ENCODE measurements at places on chromosomes 2 and 18.
A peak's percentile ranks its signal among the peaks of the same experiment; 100 is the strongest.

GRCh38 chr18:52992041-52992440, 652.0 kb downstream of the DCC start:
- DNase-seq: no peak

- peak; percentile 19 for DNase-seq
Observed at GRCh38 chr2:207528980-207529329, 807 bp upstream of the CREB1 start.

GRCh38 chr2:116145031-116145430, 1669.5 kb upstream of the DDX18 start:
- peak; percentile 87 for DNase-seq

DNA sequence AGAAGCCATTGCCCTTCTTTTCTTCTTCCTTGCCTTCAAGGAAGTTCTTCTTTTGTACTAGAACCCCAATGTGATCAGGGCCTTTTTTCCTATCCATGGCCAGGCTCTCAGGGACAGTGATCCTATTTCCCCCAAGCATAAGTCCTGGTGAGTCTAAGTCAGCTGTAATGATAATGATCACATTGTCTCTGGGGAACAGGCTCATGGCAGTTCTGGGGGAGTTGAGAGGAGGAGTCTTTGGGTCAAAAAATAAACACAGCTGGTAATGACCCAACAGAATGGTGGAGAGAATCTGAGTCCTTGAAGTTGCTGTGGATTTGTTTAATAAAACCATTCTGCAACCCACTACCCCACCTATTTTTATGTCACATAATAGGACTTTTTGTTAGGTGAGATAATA, 96.6 kb downstream of the SOCS6 start:
- no peak for DNase-seq

DNA sequence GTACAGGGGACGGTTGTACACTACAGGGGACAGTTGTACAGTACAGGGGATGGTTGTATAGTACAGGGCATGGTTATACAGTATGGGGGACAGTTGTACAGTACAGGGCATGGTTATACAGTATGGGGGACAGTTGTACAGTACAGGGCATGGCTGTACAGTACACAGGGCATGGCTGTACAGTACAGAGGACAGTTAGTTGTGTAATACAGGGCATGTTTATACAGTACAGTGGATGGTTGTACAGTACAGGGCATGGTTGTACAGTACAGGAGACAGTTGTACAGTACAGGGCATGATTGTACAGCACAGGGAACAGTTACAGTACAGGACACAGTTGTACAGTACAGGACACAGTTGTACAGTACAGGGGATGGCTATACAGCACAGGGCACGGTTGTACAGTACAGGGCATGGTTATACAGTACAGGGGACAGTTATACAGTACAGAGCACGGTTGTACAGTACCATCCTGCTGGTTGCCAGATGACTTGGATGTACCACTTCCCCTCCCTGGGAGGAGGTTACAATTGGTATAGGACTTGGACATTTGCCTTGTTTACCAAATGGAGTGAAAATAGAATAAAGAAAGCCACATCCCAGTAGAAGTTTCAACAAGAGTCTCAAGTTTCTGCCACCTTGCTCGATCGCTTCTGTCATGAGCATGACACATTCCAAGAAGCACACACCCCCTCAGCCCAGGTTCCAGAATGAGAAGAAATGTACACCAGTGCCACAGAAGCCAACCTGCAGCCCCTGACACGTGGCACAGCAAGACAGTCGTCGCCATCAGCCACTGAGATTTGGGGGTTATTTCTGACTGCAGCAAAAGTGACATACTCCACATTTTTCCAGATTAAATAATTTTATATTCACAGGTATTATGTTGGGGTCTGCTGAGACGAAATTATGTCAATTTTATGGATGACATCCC, 16.0 kb downstream of the CYRIA start:
- no peak for DNase-seq

DNA sequence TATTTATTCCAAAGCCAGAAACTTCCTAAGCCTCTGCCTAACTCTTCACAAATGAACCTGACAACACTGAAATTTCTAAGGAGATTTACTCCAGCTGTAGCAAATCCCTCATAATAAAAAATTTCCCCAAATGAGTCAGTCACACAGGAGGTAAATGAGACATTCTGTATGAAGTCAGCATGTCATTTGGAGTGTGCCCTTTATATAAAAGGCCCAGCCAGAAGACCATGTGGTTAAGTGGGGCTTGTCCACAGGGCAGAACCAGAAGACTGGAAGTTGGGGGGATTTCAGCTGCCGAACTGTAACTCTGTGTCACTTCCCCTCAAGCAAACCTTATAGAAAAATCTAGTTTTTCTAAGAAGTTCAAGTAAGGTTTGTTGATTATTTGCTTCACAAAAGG, 30.2 kb downstream of the NRP2 start:
- no peak for DNase-seq

- DNase-seq: no peak
Observed at GRCh38 chr2:38744399-38744780, 6.8 kb downstream of the SRSF7 start.

- no peak for DNase-seq
Observed at GRCh38 chr2:176427549-176427948, 158.3 kb downstream of the MTX2 start.

- DNase-seq: no peak
Observed at GRCh38 chr2:206915121-206915520, 24.2 kb upstream of the CPO start.

DNA sequence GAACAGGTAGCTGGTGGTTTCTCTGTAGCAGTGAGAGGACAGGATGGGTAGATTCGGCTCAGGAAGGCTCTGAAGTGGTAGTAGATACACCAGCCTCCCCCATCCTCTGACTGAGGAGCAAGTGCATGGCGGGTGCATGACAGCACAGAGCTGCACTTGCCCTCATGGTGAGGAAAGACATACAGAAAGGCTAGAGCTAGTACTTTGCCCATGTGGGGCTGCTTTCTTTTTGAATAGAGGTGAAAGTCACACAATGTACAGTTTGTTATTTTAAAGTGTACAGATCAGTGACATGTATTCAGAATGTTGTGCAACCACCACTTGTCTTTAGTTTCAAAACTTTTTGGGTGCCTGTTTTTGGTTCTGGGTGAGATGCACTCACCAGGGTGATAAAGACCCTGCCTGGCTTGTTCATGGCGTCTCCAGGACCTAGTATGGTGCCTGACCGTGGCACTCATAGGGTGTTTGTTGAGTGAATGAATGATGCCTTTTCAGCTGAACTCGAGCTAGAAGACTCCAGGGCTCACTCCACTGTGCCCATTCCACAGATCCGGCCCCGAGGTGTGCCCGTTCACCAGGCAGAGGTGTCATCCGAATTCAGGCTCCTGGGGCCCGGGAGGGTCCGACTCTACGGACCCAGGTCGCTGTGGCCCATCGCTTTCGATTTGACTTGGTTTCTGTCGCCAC, 421 bp upstream of the VAMP5 start:
- DNase-seq: no peak

GRCh38 chr18:21398121-21398520, 156.1 kb downstream of the GREB1L start:
- DNase-seq: no peak

GRCh38 chr2:3459185-3460015, 59.9 kb downstream of the ADI1 start:
- no peak for DNase-seq

DNA sequence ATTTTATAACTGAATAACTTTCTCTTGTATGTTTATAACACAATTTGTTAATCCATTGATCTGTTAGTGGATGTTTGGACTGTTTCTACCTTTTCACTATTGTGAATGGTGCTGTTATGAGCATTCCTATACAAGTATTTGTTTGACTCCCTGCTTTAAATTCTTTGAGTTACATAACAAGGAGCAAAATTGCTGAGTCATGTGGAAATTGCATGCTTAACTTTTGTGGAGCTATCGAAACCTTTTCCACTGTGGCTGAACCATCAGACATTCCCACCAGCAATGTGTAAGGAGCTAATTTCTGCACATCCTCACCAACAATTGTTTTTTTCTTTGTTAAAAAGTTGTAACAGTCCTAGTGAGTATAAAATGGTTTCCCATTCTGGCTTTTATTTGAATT, 415.5 kb downstream of the CBLN2 start:
- DNase-seq: no peak

GRCh38 chr2:96249654-96250053, 16.1 kb downstream of the TMEM127 start:
- DNase-seq: no peak

GRCh38 chr2:237418300-237418699, 4.3 kb upstream of the COL6A3 start:
- DNase-seq: no peak

DNA sequence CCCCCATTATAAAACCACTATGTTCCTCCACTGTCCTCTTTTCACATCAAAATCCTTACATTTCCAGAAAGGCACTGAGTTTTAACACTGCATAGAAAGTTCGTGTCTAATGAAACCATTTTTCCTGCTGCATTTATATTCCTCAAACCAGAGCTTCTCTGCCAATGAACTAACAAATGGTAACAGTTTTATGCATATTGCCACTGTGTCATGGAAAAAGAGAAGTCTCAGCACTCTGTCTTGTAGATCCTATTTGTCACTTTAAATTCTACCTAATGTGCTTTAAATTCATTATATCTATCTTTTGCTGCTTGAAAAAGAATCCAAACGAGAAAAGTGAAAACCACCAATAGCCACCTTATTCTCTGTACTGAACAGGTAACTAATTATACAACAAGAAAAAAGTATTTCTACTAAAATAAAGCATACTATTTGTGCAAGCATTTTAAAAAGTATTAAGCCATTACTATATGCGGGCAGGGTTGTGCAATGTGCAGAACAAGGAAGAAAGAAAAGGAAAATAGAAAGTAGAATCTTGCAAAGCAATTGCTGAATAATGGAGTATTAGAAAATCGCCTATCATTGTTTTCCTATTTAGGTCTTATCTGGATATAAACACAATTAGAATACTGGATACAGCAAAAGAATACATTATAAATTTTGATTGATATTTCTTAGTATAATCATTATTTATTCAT, 328.9 kb downstream of the ZEB2 start:
- no peak for DNase-seq

GRCh38 chr2:178859730-178860129, 52.5 kb upstream of the TTN start:
- DNase-seq: no peak

DNA sequence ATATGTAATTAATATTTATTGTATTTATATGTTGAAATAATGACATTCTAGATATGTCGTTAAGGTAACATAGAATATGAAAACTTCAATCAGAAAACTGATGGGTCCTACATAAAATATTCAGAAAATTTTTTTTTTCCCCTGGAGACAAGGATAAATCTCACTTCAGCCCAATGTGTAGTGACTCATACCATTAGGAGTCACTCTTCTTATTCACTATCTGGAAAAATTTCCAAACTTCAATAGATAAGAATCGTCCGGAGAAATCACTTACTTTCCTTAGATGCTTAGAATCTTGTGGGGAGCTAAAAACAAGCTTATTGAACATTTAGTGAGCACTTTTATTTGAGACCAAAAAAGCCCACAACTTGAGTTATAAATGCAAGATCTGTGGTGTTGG, 4.6 kb downstream of the SERPINB13 start:
- DNase-seq: no peak

DNA sequence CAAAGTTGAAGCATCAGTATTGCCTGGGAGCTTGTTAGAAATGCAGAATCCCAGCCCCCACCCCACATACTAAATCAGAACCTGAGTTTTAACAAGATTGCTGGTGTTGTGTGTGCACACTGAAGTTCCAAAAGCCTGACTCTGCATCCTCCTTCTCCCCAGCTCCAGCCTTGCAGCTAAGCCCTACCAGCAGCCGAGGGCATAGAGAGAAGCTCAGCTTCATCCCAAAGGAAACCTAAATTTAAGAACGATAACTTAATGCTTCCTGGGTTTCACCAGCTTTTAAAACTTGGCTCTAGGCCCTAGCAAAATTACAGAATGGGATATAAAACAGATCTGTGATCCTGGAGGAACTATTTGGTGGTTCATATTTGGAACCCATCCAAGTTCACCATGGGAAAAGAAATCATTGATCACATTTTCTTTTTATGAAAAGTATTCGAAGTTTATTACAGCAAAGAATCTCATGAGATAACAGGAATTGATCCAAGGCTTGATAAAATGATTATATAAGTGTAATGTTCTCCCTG, 11.1 kb downstream of the SMYD1 start:
- DNase-seq: no peak

DNA sequence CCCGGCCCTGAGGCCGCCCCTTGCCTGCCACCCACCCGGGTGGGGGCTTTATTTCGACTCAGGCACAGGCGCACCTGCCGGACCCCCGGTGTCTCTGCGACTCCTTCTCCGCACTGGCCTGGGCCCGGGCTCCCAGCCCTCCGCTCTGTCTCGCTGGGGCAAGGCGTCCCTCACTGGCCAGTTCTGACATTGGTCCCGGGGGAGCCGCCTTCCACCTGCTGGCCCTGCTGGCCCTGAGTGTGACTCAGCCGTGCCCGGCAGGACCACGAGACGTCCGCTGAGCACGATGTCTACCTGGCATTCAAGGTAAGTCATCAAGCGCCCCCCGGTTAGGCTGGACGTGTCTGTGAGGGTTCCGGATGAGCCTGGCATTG, 131.5 kb upstream of the CTDP1 start:
- DNase-seq: no peak

DNA sequence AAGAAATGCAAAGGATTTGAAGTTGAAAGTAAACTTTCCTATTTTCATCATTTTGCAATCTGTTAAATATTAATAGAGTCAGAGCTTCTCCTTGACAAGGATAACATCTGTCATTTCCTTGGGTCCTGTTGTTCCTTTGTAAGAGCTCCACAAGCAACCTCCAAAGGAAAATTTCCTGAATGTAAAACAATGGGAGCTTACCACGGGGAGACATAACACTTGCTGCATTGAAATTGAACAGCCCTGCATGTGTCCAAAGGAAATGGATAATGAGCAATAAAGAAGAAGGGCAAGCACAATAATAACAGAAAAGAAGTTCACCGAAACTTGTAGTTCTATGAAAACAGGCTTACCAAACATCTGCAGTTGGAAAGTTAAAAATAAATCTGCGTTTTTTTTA, 42.0 kb upstream of the SCG2 start:
- DNase-seq: peak; percentile 80

DNA sequence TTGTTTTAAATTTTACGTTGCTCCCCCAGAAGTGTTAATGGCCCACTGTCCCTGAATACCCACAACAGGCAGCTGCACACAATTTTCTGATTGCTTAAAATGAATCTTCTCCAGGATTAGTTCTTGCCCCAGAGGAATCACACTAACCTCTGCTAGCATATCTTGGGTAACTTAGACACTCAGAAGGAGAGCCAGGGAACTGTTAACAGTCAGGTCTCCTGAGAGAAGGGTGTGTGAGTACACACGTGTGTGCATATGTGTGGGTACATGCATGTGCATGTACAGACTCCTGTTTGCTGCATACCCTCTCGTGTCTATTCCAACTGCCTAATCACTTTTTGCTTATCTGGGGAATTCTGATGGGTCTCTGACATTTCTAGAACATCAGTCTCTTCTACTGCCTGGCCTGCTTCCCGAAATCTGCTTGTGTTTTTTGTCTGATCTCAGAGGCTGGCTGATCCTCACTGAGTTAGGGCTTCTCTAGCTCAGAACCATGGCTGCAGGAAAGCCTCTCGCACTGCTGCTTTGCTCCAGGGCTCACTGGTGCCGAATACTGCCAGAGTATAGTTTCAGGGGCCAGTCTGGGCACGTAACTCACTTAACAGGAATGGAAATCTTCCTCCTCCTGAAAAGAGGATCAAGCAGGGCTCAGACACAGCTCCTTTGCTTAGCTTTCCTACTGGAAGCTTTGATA, 62.8 kb downstream of the PRELID3A start:
- peak; percentile 11 for DNase-seq

GRCh38 chr2:39558906-39559305, 106.8 kb upstream of the TMEM178A start:
- DNase-seq: no peak

GRCh38 chr2:96329456-96329855, 4.3 kb downstream of the ITPRIPL1 start:
- DNase-seq: peak; percentile 25
